Ascending aorta (tissue), 2 donors: ENCODE measurements at places on chromosomes 7 and 10.

GRCh38 chr7:76155938-76156337 is 45.8 kb upstream of the SRRM3 start:
- peak; percentile 75 for DNase-seq

DNA sequence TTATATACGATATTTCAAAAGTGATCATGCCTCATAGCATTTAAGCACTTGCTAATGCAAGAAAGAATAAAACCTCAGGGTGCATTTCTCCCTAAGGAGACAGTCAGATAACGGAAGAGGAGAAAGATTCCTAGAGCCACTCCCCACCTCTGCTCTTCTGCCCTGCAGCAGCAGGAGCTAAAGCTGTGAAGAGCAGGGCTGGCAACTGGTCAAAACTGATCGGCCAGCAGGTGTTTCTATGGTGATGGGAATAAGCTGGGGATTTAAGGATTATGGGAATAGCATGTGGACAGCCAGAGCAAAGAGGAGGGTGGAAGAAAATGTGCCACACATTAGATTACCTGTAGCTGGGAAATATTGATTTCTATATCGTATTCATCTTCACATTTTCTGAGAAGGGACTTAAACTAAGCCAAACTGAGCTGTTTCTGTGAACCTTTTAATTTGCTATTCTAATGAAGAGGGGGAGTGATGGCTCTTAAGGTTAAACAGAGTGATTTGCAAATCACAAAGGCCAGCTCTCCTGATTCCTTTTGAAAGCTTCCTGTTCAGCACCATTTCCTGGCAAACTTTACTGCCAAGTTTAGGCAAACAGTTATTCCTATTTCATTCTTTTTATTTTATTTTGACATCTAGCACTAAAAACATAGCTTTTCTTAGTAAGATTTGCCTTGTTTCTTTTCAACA is 268.9 kb upstream of the PFKP start:
- no peak for DNase-seq

- DNase-seq, result no peak
These were observed 135.7 kb downstream of the INHBA start for GRCh38 chr7:41567031-41567730.

DNA sequence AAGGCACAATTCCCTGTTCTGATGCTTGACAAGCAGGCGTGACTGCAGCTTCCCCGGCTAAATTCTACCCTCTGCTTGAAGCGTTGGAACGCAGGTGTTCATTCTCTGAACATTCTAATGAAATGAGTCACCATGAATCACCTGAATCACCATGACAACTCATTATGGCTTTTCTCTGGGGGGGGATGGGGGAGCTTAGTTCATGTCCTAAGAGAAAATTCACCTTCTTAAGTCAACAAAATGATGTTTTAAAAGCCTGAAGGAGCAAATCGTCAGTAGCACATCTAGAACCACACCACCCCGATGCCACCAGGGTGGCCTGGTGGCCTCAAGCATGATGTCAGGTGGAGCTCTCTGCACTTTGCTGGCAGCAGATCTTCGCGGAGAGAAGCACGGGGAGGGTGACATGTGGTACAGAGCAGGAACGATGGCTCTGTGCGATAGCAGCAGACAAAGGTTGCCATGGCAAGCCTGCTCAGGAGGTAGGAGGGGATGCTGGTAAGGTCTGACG is 33.7 kb downstream of the DDC start:
- DNase-seq, result no peak

GRCh38 chr7:77383333-77383740 is 32.8 kb downstream of the GSAP start:
- no peak for DNase-seq

GRCh38 chr7:84809877-84810276 is 377.0 kb downstream of the SEMA3D start:
- no peak for DNase-seq

DNA sequence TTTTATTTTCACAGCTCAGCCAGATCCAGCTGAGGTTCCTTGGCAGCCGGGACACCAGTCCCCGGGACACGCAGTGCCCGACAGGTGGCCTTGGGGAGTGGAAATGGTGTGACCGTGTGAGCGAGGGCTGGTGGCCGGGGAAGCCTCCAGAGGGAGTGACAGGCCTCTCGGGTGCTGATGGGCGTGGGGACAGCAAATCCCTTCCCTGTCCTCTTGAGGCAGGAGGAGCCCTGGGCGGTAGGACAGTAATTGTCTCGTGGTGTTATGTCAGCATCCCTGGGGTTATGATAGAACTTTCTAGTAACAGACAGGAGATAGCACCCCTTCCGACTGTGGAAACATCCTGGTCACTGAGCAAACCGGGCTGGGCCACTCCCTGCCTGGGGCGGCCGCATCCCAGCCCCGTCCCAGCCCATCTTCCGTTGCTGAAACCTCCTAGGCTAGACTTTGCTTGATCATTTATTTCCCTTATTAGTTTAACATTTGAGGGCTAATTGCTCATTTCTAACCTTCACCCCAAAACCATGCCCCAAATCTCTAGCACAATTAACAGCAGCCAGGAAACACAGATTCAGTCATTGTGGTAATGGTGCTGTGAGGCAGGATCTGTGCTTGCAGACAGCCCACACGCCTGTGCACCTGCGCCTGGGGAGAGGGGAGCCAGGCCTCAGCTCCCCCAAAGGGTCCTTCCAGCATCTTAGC is 63.3 kb downstream of the ELFN1 start:
- no peak for DNase-seq
